ENCODE measurements at places on chromosomes 12 and 14.

DNA sequence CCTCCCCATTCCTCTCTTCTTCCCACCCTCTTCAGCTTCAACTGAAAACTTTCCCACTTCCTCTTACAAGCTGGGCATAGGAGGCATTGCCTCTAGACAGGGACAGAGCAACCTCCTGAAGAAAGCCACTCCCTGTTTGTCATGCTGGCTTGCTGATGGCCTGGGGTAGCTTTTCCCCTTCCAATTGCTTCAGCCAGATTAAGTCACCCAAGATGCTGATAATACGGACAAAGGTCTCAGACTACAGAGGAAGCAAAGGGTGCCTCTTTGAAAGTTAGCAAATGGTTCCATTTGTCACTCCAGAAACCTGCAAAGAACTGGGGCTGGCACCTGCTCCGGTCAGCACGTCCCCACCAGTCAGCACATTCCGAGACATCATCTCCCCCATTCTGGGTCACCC is 6.0 kb downstream of the KRT2 start:
- H3K4me3 ChIP-seq, result no peak overlapping the region
- no peaks in the 10 kb centered on the region for H3K36me3 ChIP-seq
- no peak overlapping the region for H3K27ac ChIP-seq
- H3K27me3 ChIP-seq, result peaks cover 36% of the 10 kb centered on the region
- no peak for DNase-seq

GRCh38 chr14:99350751-99351150 is 78.8 kb upstream of the BCL11B start:
- H3K27me3 ChIP-seq, result no peaks in the 10 kb centered on the region
- H3K27ac ChIP-seq, result no peak overlapping the region
- H3K4me1 ChIP-seq, result no peaks in the 10 kb centered on the region
- no peaks in the 10 kb centered on the region for H3K36me3 ChIP-seq
- DNase-seq, result no peak

- no peaks in the 10 kb centered on the region for H3K36me3 ChIP-seq
- peaks cover 14% of the 10 kb centered on the region for H3K4me1 ChIP-seq
- no peak overlapping the region for H3K27ac ChIP-seq
- no peak overlapping the region for H3K4me3 ChIP-seq
- peaks cover 15% of the 10 kb centered on the region for H3K27me3 ChIP-seq
These were observed 12.2 kb upstream of the CLEC2A start for GRCh38 chr12:9944391-9944790.

DNA sequence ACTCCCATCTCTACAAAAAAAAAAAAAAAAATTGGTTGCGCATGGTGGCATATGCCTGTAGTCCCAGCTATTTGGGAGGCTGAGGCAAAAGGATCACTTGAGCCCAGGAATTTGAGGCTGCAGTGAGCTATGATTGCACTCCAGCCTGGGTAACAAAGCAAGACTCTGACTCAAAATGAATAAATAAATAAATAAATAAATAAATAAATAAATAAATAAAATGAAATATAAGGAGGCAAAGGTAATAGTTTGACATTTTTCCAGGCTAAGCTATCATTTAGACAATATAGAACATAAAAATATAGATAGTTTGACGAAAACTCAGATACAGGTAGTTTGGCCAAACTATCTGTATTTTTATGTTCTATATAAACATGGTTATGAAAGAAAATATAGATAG is 40.5 kb downstream of the ZCRB1 start:
- H3K27ac ChIP-seq, result no peak overlapping the region
- H3K27me3 ChIP-seq, result no peaks in the 10 kb centered on the region
- H3K4me1 ChIP-seq, result no peaks in the 10 kb centered on the region
- no peak overlapping the region for H3K4me3 ChIP-seq
- H3K36me3 ChIP-seq, result no peaks in the 10 kb centered on the region

DNA sequence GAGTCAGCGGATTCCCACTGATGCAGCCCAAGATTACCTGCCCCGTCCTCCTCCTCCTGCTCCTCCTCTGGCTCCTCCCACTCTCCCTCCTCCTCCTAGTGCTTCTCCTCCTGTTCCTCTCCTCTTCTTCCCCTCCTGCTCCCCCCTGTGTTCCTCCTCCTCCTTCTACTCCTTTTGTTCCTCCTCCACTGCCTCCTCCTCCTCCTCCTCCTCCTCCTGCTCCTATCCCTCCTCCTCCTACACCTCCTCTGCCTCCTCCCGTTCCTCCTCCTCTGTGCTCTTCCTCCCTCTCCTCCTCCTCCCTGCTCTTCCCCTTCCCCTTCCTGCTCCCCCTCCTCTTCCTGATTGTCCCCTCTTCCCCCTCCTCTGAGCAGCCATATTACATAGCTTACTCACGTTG is 141.3 kb downstream of the CACNA1C start:
- no peak overlapping the region for H3K27ac ChIP-seq
- H3K36me3 ChIP-seq, result no peaks in the 10 kb centered on the region
- H3K4me3 ChIP-seq, result no peak overlapping the region
- H3K4me1 ChIP-seq, result no peaks in the 10 kb centered on the region
- H3K27me3 ChIP-seq, result no peaks in the 10 kb centered on the region

DNA sequence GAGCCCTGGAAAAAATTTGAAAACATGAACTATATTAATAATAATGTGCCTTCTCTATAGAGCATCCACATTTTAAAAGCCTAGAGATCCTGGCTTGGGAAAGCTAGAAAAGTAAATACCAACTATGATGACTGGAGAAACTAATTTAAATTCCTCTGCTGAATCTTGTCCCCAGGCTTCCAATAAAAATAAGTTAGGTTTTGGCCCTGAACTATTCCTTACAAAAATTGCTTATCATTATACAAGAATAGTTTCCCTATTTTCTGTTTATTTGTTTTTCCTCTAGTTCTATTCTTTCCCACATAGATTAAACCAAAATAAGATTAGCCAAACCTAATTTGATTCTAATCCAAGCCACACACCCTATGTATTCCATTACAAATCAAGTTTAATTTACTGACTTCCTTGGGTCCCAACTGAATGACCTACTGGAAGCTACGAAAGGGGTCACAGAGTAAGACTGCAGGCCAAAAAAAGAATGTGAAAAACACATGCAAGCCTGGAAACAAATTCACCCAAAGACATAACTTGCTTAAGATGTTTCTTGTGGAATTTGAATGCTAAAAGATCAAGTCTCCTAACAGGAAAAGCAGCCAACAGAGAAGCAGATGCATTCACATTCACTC is 133.0 kb downstream of the PAWR start:
- no peak overlapping the region for H3K4me3 ChIP-seq
- no peak for DNase-seq
- no peak overlapping the region for H3K27ac ChIP-seq
- H3K27me3 ChIP-seq, result no peaks in the 10 kb centered on the region
- H3K36me3 ChIP-seq, result no peaks in the 10 kb centered on the region

DNA sequence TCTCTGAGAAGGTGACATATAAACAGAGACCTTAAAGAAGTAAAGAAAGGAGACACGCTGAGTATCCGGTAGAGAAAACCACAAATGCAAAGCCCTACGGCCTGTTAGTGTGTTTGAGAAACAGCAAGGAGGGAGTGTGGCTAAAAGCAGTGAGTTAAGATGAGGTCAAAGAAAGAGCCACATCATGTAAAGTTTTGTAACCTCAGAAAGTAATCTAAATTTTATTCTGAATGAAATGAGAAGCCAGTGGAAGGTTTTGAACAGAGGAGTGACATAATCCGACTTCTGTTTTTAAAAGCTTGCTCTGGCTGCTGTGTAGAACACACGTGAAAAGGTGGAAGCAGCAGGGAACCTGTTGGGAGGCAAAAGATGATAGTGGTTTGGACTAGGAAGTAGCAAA is 32.6 kb downstream of the PPP2R5E start:
- no peak overlapping the region for H3K4me3 ChIP-seq
- no peaks in the 10 kb centered on the region for H3K36me3 ChIP-seq
- no peaks in the 10 kb centered on the region for H3K27me3 ChIP-seq
- no peak overlapping the region for H3K27ac ChIP-seq
- no peaks in the 10 kb centered on the region for H3K4me1 ChIP-seq

DNA sequence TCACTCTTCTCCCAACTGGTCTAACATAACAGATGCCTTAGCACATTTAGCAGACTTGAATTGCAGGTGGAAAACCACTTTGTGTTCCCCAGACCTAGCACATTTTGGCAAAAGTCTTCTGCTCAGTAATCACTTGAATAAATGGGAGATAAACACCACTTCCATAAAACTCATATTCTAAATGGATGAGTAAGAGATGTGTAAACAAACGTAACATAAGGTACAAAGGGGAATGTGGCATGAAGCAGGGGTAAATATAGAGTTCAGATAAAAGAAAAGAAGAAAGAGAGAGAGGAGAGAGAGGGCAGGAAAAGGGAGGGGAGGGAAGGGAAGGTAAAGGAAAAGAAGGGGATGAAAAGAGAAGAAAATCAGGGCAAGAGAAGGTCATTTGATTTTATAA is 17.0 kb upstream of the KERA start:
- no peak overlapping the region for H3K27ac ChIP-seq
- no peaks in the 10 kb centered on the region for H3K36me3 ChIP-seq
- no peak overlapping the region for H3K4me3 ChIP-seq
- H3K4me1 ChIP-seq, result no peaks in the 10 kb centered on the region
- no peaks in the 10 kb centered on the region for H3K27me3 ChIP-seq

DNA sequence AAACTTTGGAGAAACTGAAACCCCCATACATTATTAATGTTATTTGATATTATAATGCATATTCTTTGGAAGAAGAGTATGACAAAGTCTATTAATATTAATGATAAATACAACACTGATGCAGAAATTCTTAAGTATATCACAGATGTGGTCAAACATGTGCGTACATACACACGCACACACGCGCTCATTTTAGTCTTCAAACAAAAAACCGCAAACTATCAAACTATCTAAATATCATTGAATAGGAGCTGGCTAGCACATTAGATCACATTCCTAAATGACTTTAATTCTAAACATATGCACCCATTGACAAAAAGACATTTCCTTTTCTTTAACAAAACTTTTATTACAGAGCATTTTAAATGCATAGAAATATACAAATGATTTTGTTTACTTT is 872.7 kb downstream of the SLC16A7 start:
- H3K27me3 ChIP-seq, result no peaks in the 10 kb centered on the region
- no peaks in the 10 kb centered on the region for H3K4me1 ChIP-seq
- H3K36me3 ChIP-seq, result no peaks in the 10 kb centered on the region
- H3K4me3 ChIP-seq, result no peak overlapping the region
- no peak overlapping the region for H3K27ac ChIP-seq

DNA sequence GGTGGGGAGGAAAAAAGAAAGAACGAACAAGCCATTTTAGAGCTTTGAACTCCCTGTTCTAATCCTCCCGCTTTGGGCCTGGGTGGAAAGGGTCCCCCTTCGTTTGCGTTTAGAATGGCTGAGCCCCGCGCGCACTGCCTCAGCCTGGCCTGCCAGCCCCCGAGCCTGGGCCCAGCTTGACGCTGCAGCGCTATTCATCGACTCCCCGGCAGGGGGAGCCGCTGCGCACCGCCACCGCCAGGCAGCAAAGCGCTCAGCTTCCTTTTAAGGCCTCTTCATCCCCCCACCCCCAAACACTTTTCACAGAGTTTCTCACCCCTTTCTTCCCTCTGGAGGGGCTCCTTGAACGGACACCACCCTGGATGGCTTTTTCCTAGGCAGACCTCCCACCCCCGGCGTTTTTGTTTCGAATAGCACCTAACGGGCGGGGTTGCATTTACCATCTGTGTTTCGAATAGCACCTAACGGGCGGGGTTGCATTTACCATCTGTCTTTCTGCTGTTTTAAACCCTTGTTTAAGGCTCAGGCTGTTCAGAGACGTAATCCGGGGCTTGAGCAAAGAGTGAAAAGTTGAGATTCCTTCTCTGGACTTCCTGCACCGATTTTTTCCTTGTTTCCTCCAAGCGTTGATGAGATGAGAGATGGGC is 56.4 kb upstream of the PIWIL1 start:
- no peaks in the 10 kb centered on the region for H3K27me3 ChIP-seq
- H3K27ac ChIP-seq, result no peak overlapping the region
- H3K4me3 ChIP-seq, result no peak overlapping the region

- no peaks in the 10 kb centered on the region for H3K36me3 ChIP-seq
- no peaks in the 10 kb centered on the region for H3K4me1 ChIP-seq
- no peaks in the 10 kb centered on the region for H3K27me3 ChIP-seq
- no peak for DNase-seq
- no peak overlapping the region for H3K4me3 ChIP-seq
- no peak overlapping the region for H3K27ac ChIP-seq
These were observed 757 bp downstream of the SLC39A5 start for GRCh38 chr12:56230432-56231183.

GRCh38 chr14:72387726-72388125 is 455.5 kb downstream of the RGS6 start:
- no peak overlapping the region for H3K27ac ChIP-seq
- no peaks in the 10 kb centered on the region for H3K36me3 ChIP-seq
- H3K4me1 ChIP-seq, result no peaks in the 10 kb centered on the region
- DNase-seq, result no peak

- H3K4me3 ChIP-seq, result no peak overlapping the region
- no peak for DNase-seq
- no peaks in the 10 kb centered on the region for H3K27me3 ChIP-seq
These were observed 17.3 kb downstream of the TTC8 start for GRCh38 chr14:88841741-88842140.

DNA sequence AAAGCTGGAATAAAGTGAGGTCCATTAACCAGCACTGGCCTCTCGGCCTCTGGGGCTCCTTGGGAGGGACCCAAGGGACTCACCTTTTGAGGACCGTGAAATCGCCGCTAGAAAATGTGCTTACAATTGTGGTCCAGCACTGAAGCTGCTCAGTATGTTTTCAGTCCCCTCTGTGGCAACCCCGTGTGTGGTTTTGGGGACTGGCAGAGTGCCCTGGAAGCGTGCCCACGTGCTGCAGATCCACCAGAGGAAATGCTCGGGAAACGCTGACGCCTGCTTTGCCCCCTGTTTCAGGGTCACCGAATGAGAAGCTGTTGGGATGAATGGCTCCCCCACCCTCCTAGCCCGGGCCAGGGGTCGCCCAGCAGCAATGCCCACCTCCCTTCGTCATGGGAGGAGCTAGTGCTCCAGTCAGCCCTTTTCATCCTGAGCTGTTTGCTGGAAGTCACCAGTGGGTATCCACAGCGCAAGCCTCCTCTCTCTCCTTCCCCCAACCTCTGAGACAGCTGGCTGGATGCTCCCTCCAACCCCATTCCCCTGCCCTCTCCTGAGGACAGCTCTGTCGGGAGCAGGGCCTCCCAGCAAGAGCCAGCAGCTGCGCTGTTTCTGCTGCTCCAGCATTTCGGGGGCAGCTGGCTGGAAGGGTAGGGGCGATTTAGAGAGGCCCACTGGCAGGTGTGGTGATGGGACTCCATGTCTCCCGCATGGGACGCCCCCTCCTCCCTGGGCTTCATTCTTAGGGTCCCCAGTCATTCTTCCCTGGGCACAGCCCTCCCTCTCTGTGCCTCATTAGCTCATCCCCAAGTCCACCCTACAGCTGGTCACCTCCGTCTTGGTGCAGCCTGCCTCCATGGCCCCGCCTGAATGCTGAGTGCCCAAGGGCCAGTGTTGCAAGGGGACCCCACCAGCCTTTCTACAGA is 33.2 kb upstream of the PPP1R13B start:
- peaks cover 13% of the 10 kb centered on the region for H3K27me3 ChIP-seq
- DNase-seq, result no peak
- no peaks in the 10 kb centered on the region for H3K4me1 ChIP-seq
- H3K27ac ChIP-seq, result no peak overlapping the region
- H3K36me3 ChIP-seq, result no peaks in the 10 kb centered on the region
- H3K4me3 ChIP-seq, result no peak overlapping the region

GRCh38 chr12:69919495-69919894 is 94.5 kb downstream of the MYRFL start:
- no peaks in the 10 kb centered on the region for H3K36me3 ChIP-seq
- H3K4me1 ChIP-seq, result no peaks in the 10 kb centered on the region
- H3K27ac ChIP-seq, result no peak overlapping the region
- no peak for DNase-seq
- no peak overlapping the region for H3K4me3 ChIP-seq
